ENCODE measurements at places on chromosomes 7 and 10.

DNA sequence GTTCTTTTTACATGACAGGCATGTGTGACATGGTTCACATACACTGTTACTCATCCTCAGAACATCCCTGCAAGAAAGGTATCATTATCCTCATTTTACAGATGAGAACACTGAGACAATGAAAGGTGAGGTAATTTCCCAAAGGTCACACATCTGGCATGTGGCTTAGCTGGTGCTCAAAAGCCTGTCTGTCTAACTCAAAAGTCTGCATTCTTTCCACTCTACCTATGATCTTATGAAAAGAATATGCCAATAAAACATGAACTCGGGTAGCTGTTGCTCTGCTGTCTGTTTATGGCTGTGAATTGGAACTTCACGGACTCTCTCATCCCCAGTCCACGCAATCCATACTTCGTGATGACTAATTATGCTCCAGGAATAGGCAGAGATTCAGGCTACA is 79.0 kb upstream of the ODAD2 start:
- DNase-seq, result no peak

- no peak for DNase-seq
These were observed 133.3 kb downstream of the VPS41 start for GRCh38 chr7:38775506-38776175.

- DNase-seq, result no peak
These were observed 26.7 kb downstream of the TMEM273 start for GRCh38 chr10:49161411-49161997.

DNA sequence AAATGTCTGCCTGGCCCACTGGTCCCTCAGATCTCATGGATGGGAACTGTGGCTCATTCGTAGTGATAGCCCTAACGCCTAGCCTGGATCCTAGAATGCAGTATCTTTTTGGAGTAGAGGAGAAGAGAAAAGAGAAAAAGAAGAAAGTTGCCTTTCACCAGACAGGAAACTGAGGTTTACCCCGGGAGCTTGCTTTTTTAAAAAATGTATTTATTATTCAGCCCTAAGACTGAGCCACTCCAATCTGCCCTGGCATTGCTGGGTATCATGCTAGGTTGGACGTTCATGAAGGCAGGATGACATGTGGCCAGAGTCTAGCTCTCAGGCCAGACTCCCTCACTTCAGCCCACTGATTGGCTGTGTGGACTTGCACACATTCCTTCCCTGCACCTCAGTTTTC is 21.5 kb upstream of the C10orf105 start:
- DNase-seq, result no peak

DNA sequence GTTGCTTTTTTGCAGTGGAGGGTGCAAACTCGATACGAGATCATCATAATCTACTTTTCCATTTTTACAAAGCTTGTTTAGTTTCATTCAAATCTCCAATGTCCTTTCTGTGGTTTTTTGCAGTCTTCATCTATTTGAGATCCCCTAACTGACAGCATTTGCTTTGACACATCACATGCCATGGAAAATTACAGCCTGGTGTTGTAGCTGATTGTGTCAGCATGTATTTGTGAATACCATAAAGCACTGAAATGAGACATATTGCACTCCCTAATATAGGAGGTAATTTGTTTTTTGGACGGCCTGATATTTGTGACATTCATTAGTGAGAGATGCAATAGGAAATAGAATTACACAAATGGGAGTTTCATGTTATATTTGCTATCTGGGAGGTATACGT is 620.8 kb downstream of the KCNMA1 start:
- DNase-seq, result no peak

DNA sequence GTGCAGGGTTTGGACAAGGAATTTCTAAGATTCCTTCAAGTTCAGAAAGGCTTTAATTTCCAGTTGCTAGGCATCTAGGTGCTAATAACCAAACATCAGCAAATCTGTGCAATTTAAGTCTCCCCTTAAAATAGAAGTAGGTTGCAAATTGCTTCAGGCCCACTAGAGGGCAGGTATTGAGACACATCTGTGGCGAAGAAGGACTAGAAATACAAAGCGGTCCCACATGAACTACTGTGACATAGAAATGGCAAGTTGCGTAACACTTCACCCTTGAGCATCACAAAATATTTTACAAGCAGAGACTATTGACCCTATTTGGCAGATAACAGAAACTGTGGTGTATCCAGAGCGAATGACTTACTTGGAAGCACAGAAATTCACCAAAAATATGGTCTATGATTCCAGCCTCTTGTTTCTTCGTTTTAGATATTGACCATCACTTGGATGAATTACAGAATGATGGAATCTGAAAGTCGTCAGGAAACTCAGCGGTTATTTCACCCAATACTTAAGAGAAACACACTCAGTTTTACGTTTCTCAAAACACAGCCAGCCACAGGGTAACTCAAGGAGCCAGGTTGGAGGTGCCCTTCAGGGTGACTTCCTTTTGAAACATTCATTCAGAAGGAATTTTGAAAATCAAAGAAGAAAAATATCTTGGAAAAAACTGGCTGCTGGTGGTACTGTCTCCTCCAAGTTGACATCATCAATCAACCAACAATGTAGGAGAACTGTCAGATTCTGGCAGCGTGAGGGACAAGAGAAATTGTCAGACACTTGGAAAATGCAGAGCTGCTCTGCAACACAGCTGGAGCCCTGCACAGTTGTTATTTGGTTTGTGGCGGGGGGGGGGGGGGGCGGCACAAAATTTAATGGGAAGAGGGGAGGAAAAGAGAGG is 256.3 kb upstream of the MINDY3 start:
- DNase-seq, result no peak

DNA sequence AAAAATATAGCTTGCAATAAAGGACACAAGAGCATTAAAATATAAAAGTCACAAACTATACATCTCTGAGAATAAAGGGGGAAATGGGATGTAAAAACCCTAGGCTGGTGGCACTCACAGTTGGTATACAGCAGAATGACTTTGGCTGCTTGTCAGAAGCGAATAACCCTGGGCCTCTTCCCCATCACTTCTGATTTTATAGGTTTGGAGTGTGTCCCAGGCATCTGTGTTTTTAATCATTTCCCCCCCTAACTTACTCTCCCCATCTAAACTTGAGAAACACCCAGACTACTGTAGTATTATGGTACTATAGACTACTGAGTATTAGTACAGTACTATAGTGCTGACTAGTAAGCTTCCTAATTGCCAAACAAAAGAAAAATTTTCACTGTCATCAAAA is 1.8 kb upstream of the RPA3 start:
- no peak for DNase-seq

- no peak for DNase-seq
These were observed 69.4 kb downstream of the AMZ1 start for GRCh38 chr7:2757361-2757903.

DNA sequence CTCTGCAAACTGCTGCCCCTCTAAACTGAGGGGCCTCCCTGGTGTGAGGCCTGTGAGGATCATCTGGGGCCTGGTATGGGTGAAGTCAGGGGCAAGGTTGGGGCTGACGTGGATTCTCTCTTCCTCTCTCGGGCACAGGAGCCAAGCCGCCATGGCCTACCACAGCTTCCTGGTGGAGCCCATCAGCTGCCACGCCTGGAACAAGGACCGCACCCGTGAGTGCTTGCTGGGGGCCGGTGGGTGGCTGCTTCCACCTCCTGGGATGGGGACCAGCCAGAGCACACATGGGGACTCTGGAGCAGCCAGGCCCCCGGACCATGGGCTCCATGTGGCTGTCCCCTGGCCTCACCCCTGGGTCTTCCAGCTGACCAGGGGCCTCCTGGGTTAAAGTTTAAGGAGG is 11.0 kb downstream of the ARPC1B start:
- DNase-seq, result no peak

GRCh38 chr10:28922861-28923260 is 245.5 kb downstream of the BAMBI start:
- DNase-seq, result no peak

DNA sequence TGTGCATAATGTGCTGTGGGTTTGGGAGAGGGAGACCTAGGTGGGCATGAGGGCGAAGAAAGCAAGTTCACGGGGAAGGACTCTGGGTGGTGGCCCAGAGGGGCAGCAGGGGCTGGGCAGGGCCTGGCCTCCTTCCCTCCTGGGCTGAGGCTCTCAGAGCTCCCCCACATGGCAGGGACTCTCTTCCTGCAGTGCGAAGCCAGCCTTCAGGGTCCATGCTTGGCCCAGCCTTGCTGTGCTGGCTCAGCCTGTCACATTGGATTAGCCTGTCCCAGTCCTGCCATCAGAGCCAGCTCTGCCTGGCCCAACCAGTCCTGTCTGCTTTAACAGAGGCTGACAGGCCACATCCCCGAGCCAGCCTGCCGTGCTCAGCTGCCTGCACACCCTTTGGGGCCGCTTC is 20.4 kb upstream of the ZNF488 start:
- DNase-seq, result no peak

DNA sequence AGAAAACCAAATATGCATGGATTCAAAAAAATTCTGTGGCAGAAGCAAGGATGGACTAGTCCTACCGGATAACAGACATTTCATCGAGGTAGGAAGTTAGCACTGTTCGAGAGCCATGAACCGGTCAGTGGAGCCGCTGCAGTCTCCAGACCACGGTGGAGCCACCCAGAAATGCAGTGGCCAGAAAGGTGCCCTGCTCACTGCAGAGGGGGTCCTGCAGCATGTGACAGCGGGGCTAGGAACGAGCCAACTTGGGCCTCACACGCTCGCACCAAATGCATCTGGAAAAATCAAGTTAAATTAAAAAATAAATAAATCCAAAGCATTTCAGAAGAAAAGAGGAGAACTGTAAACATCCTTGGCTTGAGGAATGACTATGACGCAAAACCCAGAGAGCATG is 13.1 kb upstream of the CFAP46 start:
- DNase-seq, result no peak

GRCh38 chr10:101835362-101835761 is 8.2 kb downstream of the KCNIP2 start:
- no peak for DNase-seq

DNA sequence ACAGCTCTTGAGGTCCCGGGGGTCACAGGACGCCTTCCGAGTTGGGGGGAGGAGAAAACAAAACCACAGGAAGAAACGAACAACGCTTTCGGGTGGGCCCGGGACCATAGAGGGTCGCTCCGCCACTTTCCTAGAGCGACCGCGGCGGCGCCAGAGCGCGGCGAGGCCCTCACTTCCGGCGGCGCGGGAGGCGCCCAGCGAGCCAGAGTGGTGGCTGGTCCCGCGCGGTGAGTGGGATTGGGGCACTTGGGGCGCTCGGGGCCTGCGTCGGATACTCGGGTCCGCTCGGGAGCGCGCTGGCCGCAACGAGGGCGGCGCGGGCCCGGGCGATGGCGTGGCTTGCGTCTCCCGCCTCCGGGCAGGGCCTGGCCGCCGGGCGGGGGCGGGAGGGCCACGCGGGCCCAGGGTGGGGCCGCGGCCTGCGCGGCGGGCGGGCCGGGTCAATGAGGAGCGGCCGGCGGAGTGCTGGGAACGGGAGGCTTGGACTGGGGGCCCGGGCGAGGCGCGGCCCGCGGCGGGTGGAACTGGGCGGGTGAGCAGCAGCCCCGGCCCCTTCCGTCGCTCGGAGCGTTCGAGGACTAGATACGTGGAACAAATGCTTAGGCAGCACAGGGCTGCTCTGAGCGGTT is at the start of gene ZNF22:
TSS of gene ZNF22 (plus strand) at position 172 of the 629 bp plus-strand sequence. CDS start 2,446 bp downstream, outside the sequence.
- DNase-seq, result no peak

DNA sequence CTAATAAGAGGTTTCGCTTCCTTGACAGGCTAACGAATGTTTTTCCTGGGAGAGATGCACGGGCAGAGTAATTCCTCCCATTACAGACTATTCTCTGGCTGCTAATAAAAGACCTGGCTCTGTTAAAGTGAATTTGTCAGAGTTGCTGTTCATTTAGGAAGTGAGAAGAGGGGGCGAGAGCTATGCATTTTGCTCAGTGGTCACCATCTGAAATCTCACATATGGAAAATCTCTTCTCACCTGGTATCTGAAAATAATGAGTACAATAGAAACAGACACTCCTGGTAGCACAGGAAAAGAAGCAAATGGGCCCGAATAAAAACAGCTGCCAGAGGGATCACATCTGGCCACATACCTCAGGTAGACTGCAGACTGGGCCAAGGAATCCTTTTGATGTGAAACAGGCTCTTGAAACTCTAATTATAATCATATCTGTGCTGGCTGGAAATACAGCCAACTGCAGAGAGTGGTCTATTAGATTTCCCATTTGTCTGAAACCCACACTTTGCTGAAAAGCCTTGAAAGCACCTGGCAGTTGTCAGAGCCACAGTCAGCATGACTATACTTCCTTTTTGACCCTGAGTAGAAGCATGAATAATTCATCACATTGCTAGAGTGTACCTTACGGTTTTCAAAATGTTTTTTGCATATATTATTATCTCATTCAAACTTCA is 33.6 kb downstream of the AOAH start:
- no peak for DNase-seq

DNA sequence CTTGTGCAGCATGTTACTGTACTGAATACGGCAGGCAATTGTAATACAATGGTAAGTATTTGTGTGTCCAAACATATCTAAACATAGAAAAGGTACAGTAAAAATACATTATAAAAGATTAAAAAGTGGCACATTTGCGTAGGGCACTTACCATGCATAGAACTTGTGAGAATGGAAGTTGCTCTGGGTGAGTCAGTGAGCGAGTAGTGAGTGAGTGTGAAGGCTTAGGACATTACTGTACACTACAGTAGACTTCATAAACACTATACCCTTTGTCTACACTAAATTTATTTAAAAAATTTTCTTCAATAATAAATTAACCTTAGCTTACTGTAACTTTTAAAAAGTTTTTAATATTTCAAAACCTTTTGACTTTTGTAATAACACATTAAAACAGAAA is 37.5 kb downstream of the BPGM start:
- no peak for DNase-seq

DNA sequence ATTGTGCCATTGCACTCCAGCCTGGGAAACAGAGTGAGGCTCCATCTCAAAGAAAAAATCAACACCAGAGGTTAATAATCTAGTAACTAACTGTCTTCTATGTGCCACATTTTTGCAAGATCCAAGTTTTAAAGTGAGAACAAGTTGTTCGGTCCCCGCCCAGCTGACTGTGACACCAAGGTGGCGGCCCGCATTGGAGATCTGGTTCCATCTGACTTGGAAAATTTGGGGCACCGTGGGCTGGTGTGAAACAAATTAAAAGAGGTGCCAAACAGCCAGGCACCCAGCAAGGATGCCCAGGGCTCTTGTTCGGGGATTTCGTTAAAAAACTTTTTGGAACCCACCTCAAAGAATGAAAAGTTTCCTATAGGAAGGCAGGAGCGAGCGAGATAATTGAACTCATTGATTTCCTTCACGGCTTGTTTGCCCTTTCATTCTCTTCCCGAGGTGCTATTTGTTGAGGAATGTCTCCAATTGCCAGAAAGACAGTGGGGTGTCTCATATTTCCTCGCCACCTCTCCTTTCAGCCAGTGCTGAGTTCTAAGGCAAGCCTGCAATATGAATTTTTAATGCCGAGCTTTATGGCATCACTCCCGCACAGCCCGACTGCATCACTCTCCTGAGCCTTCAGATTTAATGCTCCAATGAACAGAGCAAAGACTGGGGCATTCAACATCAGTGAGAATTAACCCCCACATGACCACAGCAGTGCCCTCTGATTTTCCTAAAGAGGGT is 156.9 kb upstream of the SH2B2 start:
- DNase-seq, result no peak

GRCh38 chr10:57849691-57850357 is 417.9 kb downstream of the IPMK start:
- no peak for DNase-seq

- DNase-seq, result no peak
These were observed 213.4 kb downstream of the USP6NL start for GRCh38 chr10:11397980-11398580.

Measured in T-helper 1 cell (primary cell).